ENCODE measurements at places on chromosomes 4 and X.

GRCh38 chr4:83605744-83606172 is 69.8 kb downstream of the GPAT3 start:
- DNase-seq: no peak

- no peak for DNase-seq
Measured at GRCh38 chr4:134201216-134202161, at the start of gene PABPC4L. Gene PABPC4L, minus strand, starts transcription at chr4:134201789. Its CDS starts 770 bp downstream, at chr4:134201019.

DNA sequence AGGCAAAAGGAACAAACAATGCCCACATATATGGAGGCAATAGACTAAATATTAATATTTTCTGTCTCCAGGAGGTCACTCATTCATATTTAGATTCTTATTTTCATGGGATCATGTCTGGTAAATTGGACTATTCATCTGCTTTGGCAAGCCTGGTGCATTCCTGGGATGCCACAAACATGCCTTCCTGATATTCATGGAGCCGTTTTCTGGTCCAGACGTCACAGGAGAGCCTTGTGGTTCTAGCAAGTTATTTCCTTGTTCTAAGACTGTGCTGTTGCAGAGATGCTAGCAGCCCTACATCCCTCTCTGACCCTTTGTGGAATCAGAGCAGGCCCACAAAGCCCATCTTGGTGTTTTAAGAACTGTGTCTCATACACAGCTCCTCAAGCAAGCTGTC is 16.1 kb upstream of the EXOSC9 start:
- no peak for DNase-seq

- DNase-seq: no peak
Measured at GRCh38 chr4:83285055-83285407, 433 bp upstream of the COQ2 start.

DNA sequence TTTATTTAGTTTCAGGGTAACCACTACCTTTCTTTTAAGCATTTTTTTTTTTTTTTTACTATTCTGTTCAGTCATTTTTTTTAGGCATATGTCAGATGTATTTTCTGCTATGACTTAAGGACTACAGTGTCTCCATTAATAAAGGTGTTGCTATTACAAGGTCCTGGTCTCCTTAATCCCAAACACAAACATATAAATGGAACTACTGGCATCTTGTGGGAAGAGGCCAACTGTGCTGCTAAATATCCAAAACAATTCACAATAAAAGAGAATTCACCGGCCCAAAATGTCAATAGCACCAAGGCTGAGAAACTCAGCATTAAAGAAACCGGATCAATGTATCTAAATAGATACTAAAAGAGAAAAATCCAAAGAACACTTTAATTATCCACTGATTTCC is 26.4 kb downstream of the LCORL start:
- DNase-seq: no peak

- DNase-seq: no peak
Measured at GRCh38 chr4:8320386-8320750, 50.8 kb downstream of the HTRA3 start.

- no peak for DNase-seq
Measured at GRCh38 chrX:30468471-30468870, 109.1 kb downstream of the TASL start.

GRCh38 chrX:33132569-33132968 is 78.8 kb downstream of the DMD start:
- no peak for DNase-seq

- DNase-seq: no peak
Measured at GRCh38 chrX:11784543-11784942, 26.5 kb downstream of the MSL3 start.

GRCh38 chr4:89509708-89510281 is 202.2 kb upstream of the GPRIN3 start:
- DNase-seq: no peak
